ENCODE measurements at places on chromosomes 2 and 18.

GRCh38 chr2:198347946-198348345, 543.6 kb downstream of the PLCL1 start:
- DNase-seq = no peak

GRCh38 chr2:208013285-208014178, 11.8 kb downstream of the PLEKHM3 start:
- DNase-seq = peak; percentile 13

DNA sequence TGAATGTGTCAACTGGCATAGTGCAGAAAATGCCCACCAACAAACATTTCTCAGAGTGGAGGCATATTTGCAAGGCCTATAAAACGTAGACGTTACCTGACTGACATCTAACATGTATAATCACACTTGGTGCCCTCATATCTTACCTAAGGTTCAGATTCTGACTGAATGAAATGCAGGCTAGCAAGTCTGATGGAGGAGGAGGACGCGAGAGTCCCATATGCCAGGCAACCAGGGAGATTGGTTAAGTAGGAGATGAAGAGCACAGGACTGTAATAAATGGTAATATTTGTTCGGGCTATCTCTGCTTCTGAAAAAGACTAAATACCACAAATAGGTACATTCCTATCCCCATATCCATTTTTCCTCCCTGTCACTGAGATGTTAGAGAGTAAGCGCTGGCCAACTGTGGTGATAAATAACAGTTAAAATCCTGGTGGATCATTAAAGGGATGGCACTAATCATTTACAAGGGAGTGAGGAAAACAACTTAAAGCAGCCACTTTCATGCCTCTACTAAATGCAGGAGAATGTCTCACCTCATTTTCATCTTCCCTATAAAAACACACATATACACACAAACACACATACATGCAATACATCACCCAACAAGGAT, 217.2 kb downstream of the TMEM163 start:
- DNase-seq = no peak

GRCh38 chr2:190530248-190530900, 4.1 kb downstream of the NEMP2 start:
- DNase-seq = no peak

DNA sequence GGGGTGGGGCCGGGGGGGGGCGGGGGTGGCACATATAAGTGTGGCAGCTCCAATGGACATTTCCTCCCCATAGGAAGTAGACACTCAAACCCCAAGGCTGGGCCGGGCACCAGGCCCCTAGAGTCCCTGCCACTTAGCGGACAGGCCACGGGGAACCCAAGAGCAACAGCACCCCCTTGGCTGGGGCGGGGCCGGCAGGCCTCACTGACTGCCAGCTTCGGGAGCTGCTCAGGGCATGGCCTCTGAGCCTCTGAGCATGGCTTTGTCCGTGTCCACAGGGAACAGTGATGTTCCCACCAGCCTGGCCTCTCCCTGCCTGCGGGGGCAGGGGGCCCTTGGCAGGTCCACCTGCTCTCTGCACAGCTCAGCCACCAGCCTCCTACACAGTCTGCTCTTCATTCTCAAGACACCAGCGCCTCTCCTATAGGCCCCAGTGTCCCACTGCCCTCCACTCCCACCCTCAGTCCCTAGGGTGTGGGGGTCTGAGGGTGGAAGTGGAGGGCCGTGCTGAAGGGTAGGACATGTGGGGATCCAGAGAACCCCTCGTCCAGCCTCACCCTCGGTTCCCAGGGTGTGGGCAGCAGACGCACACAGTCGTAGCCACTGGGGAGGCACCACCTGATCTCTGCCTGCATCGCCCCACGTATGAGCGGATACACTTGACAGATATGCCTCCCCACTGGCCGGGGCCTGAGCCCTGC, 106.7 kb downstream of the FAM210A start:
- no peak for DNase-seq

- DNase-seq = no peak
These were observed 422.2 kb upstream of the NRXN1 start for GRCh38 chr2:51454177-51454576.

DNA sequence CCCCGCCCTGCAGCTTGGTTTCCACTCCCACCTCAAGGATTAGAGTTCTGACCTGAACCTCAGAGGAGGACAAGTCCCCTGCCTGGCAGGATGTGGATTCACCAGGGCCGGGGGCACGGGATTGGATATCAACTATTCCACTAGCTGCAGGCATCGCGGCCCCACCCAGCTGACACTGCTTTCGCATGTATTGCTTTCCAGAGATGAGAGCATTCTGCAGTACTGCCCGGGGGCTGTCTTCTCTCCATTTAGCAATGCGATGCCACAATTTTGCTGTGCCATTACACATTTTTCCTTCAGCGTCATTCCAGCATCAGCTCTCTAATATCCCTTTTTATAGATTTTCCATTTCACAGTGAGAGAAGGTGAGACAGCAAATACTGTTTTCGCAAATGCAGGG, 42.0 kb downstream of the CTIF start:
- no peak for DNase-seq

DNA sequence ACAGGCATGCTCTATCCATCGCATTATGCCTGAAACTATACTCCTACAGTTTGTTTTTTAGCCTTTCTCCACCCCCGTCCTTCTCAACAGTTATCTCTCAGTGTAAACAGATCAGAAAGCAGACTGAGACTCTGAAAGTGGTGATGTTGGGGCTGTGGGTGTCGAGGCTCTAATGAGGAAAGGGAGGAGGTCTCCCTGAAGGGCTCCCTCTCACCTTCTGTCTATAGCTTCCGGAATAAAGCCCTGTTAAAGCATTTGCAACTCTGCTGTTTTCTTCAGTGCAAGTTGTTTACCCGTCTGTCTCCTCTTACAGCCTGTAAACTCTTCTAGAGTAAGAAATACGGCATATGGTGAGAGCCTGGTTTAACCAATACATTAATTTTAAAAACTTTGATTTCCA, 136.7 kb upstream of the SYT4 start:
- DNase-seq = no peak

- DNase-seq = no peak
These were observed 29.7 kb downstream of the ZNF804A start for GRCh38 chr2:184628051-184628450.

- no peak for DNase-seq
These were observed 545.5 kb downstream of the CBLN2 start for GRCh38 chr18:71998547-71999097.

- DNase-seq = no peak
These were observed 58.5 kb upstream of the COPS8 start for GRCh38 chr2:237026981-237027711.

GRCh38 chr2:75464348-75464946, 96.3 kb downstream of the EVA1A start:
- peak; percentile 25 for DNase-seq

Data from SW 1271 (cell line).